ENCODE measurements at places on chromosomes 3 and 15. TPM values are rescaled to one million over a fixed set of nuclear protein-coding genes. Genes with fewer than 3 reads are reported as not detected.

DNA sequence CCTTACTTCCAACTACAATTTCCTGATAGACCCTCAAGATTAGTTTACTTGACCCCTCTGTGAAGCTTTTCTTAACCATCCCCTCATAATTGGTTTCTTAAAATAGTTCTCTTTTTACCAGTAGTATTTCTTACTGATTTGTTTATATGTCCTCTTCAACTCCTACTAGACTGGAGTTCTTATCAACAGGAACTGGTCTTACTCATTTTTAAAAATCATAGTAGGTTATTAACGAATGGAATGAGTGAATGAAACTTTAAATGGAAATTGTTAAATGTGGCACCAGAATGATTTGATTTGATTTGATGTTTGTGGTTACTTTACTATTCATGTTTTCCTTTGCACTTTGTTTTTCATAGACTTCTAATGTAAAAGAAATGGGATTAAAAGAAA lies 91.5 kb downstream of the NEO1 start:
- no peak overlapping the region for H3K27ac ChIP-seq
- peaks cover 12% of the 10 kb centered on the region for H3K4me1 ChIP-seq
- no peaks in the 10 kb centered on the region for H3K36me3 ChIP-seq
- no peaks in the 10 kb centered on the region for H3K27me3 ChIP-seq

GRCh38 chr3:49873623-49874022 lies 3.9 kb upstream of the CAMKV start:
- no peak for DNase-seq
- peaks cover 12% of the 10 kb centered on the region for H3K27me3 ChIP-seq
- H3K4me1 ChIP-seq: peaks cover 25% of the 10 kb centered on the region
- H3K4me3 ChIP-seq: no peak overlapping the region
- H3K27ac ChIP-seq: no peak overlapping the region

- H3K27me3 ChIP-seq: no peaks in the 10 kb centered on the region
- no peaks in the 10 kb centered on the region for H3K4me1 ChIP-seq
- no peak overlapping the region for H3K27ac ChIP-seq
- H3K4me3 ChIP-seq: no peak overlapping the region
Measured at GRCh38 chr3:99850608-99851007, 32.9 kb downstream of the CMSS1 start.

The AGBL1 gene
- not detected for total RNA-seq

The GATM gene
- 0.55 TPM for total RNA-seq

The SPINT1 gene
- total RNA-seq: 1.6 TPM
